ENCODE measurements at places on chromosomes 3 and 15.

- DNase-seq = no peak
Measured at GRCh38 chr3:59043391-59043790, 6.4 kb downstream of the CFAP20DC start.

GRCh38 chr3:152380043-152380442 lies 111.3 kb downstream of the MBNL1 start:
- DNase-seq = no peak

GRCh38 chr3:183962807-183963206 lies 54.9 kb downstream of the ABCC5 start:
- no peak for DNase-seq

- DNase-seq = no peak
Measured at GRCh38 chr15:80188251-80188650, 35.5 kb downstream of the FAH start.

DNA sequence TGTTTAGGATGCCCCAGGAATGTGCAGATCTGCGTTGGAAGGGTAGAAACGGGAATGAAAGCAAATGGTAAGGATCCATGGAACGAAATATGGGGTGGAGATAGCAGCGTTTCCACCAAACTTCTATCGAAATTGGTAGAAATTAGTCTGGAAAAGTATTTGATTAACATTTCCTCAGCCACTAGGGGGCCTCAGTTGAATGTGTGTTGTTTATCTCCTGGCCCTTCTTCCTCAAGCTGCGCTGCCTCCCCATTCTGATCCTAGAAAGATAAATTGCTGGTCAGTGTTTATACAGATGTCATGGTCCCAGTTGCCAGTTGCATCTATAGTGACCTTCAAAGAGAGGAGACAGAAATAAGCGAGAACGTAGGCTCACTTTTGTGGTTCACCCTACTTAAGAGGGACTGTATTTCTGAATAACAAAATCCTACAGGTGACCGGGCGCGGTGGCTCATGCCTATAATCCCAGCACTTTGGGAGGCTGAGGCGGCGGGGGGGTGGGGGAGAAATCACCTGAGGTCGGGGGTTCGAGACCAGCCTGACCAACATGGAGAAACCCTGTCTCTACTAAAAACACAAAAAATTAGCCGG lies 457.1 kb downstream of the SQOR start:
- DNase-seq = peak; percentile 7

GRCh38 chr3:68892297-68892696 lies 40.0 kb downstream of the TAFA4 start:
- DNase-seq = no peak

DNA sequence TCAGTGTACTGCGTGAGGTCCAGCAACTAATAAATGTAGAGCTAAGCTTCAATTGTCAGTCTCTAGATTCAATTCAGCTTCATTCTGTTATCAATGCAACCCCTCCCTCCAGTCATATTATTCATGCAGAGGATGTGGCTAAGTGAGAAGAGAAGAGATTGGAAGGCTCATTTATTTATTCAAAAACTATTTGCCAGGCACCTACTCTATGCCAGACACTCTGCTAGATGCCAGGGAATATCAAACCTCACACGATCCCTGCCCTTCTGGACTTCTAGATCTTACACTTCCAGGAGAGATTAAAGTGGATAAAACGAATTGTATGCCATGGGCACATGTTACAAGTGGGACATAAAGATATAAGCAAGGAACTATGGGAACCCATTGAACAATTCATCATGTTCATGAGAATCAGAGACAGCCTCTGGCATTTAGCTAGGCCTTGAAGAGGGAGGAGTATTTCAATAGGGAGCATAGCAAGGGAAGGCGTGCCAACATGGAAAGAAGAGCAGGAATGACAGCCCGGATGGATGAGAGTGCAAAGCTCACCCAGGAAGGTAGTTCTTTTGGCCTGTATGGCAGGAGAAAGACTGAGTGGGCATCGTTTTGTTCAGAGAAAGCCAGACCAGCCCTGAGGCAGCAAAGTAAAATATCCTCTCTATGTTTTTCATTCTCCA lies 75.4 kb downstream of the FGF12 start:
- DNase-seq = no peak

- no peak for DNase-seq
Measured at GRCh38 chr3:55875113-55875512, 388.0 kb upstream of the WNT5A start.

DNA sequence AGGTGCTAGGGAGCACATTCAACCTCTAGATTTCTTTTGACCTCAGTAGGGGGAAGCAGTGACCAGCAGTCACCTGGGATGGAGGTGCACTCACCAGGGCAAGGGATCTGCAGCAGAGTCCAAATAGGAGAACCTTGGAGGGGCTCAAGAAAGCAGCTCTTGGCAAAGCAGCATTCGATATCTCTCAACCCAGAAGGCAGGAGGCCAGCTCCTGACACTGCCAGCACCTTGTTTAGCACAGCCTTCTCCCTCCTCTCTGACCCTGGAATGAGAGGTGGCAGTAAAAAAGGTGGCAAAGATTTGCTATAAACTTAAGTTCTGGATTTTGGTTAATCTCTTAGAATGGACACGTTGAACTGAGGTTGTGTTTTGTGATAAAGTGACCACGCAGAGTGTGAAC lies 107.9 kb downstream of the AQP9 start:
- DNase-seq = no peak

- DNase-seq = no peak
Measured at GRCh38 chr3:188211476-188211875, 57.5 kb downstream of the LPP start.

GRCh38 chr3:120369037-120369467 lies 19.9 kb upstream of the LRRC58 start:
- no peak for DNase-seq

- no peak for DNase-seq
Measured at GRCh38 chr3:182414586-182414985, 378.7 kb upstream of the ATP11B start.

- no peak for DNase-seq
Measured at GRCh38 chr3:46565607-46566039, 479 bp downstream of the LRRC2 start.

DNA sequence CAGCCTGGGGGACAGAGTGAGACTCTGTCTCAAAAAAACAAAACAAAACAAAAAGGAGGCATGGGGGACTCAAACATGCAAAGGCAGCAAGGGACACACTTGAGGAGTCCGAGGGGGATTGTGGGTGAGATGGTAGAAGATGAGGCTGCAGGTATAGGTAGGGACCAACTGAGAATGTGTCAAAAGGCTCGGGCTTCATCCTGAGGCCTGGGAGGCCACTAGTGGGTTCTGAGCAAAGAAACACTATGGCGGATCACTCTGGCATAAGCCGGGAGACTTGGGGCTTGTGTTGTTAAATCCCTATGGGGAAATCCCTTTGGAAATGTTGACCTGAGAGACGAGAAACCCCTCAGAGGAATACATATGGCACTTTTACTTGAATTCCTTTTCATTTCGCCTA lies 21.2 kb downstream of the ZNF710 start:
- no peak for DNase-seq

GRCh38 chr15:61169275-61169903 lies 59.7 kb downstream of the RORA start:
- no peak for DNase-seq

DNA sequence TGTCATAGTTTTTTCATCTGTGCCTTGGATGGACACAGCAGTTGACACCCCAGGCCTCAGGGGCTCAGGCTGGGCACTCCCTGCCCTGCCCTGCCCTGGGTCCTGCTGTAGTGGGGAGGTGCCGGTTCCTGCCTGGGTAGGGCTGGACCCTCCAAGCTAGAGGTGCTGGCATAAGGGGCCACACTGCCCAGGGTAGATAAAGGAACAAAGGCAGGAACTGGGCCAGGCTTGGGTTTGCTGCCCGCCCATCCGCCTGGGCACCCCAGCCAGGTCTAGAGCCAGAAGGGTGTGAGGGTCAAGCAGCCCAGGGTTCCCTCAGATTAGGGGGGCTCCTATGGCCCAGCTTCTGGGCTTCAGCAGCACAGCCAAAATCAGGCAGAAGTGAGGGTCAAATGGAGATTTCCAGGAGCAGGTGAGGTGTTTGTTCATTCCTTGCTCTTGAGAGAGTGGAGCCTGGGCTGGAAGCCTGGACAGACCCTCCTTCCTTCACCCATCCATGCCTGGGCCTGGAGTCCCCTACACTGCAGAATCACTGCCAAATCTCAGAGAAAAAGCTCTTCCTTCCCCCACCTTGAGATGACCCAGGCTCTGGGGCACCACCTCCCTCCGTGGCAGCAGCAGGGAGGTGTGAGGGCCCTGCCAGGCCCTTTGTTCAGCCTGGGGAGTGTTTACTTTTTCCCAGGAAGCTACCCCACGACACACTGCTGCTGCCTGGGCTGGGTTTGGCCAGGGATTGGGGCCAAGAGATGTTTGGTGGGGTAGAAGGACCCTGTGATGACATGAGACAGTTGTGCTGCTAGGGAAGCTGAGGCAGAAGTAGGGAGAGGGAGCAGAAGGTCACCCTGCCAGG lies 7.1 kb downstream of the SEMA3F start:
- DNase-seq = no peak

DNA sequence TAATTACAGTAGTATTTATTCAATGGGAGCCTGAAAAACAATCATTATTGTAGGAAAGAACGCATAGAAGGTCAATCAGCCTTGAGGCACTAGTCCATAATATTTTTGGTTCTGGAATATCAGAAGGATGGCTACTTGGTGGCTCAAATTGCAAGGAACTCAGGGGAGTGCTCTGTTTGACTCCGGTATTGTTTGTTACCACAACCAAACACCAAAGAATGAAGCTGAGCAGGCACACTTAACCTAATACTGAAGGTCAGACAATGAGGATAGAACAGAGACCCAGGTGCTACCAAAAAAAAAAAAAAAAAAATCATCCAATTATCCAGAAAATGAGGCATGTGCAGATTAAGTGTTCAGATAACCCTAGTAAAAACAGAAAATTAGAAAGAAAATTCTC lies 11.1 kb upstream of the SATB1 start:
- DNase-seq = no peak

DNA sequence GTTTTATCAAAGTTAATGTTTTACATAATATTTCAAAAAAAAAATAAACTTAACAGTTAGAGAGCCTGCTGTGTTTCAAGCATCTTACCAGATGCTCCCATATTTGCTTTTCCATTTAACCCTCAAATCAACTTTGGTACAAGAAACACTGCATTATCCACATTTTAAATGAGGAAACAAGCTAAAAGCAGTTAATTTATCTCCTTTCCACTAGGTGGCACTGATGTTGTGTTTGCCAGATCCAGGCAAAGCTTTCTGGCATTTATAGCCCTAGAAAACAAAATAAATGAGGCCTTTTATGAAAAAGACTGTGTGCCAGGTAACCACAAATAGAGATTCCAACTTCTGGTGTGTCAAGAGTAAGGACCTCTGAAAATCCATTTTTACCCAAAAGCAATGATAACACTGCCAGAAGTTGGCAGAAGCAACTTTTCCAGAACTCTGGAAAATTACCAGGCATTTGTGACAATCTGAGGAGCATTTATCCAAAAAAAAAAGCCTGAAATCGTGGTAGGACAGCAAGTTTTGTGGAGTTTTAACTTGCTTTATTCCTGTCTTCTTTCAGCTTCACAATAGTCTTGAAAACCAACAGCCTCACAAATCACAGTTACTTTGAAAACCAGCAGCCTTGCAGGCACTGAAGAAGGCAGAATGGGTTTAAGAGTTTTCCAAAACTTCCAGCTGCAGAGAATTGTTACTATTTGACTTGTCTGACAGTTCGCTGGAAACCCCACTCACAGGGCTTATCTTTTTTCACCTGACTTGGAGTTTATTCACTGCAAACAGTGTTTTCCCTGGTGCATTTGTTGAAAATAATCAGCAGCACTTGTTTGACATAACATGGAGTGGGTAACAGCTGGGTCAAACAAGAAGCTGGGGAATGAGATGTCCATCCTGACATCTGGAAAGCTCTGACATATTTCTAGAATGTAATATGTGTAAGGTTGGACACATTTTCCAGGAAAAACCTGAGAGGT lies 9.2 kb downstream of the FAM162A start:
- DNase-seq = peak; percentile 36

Measured in HEK293T (cell line).